ENCODE measurements at places on chromosomes 4 and X.

DNA sequence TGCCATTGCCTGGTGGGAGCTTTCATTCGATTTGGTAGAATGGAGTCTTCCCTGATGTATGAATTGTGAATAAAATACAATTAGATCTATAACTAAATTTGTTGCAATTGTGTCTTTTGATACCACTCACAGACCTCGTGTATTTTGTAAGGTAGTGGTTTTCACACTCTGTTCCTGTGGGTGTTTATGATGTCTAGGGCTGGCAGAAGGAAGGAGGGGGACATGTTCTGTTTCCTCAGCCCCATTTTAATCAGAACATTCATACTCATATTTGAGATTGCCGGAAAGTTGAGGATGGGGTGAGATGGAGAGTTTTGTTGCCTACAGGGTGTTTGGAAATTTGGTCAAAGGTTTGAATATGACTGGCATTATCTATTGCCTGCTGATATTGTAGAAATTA is 42.9 kb downstream of the PTTG2 start:
- DNase-seq = no peak

DNA sequence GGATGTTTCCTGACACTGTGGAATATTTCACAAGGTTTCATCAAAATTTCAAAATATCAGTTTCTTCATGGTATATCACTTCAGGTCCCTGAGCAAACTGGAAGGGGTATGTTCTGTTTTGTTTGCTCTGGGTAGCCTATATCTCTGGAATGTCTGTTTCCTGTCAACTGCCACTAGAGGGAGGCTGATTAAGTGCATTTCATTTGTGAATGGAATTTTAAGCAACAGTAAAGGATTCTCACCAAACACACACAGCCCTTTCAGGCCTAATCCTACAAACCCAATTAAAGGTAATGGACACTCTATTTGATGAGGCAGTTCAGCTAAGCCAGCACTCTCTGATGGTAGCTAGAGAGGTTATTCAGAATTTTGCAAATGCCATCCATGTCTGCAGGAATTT is 307.1 kb downstream of the TEX13A start:
- DNase-seq = no peak

- DNase-seq = no peak
These were observed 19.5 kb downstream of the ZNF275 start for GRCh38 chrX:153353416-153353815.

DNA sequence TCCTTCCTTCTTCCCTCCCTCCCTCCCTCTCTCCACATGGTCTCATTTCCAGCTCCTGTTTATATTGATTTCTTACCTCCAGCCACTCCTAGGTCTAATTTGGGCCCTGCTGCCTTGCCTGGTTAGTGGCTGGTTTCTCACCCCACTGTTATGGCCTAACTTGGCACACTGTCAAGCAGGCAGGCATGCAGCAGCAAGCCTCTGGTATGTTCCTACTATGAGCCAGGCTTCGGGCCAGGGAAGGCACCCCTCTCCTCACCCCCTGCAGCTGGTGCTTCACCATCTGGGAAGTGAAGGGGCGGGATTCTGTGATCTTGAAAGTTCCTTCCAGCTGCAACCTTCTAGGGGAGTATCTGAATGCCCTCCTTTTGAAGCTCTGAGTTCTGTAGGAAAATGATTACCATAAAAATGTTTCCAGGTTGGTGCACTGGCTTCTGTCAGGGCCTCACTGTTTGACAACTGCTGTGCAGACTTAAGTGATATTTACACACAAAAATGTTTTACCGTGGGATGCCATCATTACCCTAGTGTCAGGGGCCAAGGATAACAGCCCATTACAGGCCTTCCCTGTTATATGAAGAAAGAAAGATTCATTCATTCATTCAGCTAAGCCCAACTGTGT is 10.1 kb upstream of the VMA21 start:
- DNase-seq = no peak

- DNase-seq = no peak
These were observed 202.0 kb downstream of the DCLK2 start for GRCh38 chr4:150280081-150280895.

DNA sequence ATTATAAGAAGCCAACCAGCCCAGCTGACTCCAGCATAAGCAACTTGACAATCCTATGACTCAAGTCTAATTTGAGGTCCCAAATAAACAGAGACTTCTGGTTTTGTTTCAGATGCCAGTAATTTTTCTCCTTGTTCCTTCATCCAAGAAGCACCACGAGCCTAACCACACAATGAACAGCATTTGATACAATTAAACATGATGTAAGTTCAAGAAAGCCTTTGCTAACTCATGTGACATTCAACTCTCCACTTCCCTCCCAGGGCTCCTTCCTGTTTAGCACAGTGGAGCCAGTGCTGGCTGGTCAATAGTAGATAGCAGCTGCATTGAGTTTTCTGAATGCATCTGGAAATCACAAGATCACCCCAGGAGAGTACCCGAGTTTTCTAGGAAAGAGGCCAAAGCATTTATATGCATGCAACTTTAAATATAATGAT is 206.3 kb downstream of the ARHGAP24 start:
- no peak for DNase-seq

DNA sequence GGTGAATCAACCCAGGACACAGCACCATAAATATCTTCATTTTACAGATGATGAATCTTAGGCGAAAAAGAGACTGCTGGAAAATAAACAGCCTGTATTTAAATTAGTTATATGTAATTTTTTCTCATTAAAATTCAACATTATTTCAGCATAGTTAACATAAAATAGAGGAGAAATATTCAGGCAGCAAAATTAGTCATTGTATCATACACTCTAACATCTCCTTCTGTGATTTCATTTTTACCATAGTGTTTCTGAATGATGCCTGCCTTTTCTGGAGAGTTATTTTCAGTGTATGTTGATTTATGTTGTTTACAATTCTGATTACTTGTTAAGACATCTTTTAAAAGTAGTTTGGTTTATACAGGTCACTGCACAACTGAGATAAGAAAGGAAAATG is 82.3 kb upstream of the KCNIP4 start:
- DNase-seq = no peak

DNA sequence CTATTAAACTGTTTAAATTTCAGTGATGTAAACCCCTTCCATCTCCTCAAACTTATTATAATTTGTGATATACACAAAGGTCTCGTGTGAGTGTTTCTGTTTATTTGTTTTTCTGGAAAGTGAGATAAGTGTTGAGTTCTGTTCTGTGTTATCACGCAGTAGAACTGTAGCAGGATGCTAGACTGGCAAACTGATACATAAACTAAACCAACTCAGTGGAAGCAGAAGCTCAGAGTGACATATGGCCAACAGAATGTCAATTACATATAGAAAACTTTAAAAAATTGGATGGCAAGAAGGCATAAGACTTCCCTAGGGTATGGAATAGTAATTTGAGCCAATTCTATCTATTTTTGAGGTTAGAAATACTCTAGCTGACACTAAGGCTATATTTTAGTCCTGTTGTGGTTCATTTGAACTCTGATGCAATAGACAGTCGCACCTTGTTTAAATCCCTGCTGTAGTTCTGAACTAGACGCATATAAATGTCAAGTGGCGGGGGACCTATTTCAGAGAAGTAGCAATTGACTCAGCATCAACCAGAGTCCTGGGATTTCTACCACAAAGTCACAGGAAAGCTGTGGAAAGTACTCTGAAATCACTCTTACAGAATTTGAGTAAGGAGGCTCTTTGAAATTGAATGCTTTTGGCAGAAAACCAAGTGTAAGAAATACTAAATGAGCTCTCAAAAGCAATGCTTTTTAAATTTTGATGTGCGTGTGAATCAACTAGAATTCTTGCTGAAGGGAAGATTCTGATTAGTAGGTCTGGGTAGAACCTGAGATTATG is 294.4 kb downstream of the INPP4B start:
- no peak for DNase-seq

- DNase-seq = no peak
These were observed 3.5 kb downstream of the UCHL1 start for GRCh38 chr4:41260116-41260733.

GRCh38 chr4:127309369-127310102 is 323.2 kb upstream of the INTU start:
- no peak for DNase-seq

DNA sequence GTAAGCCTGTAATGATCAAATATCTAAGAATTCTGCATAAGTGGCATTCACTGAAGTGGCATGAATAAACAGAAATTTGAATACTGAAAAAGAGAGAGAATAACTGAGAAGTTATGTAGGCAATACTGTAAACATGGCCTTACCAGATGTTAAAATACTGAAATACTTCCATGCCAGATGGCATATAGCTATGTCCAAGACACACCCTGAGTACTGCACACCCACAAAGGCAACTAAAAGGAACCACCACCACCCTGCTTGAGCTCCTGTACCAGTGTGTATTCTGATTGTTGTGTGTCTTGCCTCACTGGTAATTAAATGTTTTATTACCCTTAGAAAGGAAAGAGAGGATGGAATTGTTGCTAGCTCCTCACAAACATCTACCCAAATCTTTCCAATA is 192.1 kb downstream of the ADAMTS3 start:
- DNase-seq = no peak
